EL (cell line): ENCODE measurements at places on chromosomes 2 and 18.

DNA sequence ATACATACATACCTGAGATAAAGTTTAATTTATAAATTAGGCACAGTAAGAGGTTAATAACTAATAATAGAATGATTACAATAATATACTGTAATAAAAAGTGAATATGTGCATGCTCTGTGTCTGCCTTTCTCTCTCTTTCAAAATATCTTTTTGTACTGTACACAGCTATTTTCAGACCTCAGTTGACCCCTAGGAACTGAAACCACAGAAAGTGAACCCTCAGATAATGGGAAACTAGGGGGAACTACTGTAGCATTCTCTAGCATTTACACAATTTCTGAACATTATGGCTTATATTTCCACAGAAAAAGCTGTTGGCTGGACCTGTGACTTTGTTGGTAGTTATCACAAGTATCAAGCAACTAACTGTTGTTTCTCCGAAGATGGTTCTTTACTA is 25.9 kb downstream of the WDR75 start:
- DNase-seq = no peak

DNA sequence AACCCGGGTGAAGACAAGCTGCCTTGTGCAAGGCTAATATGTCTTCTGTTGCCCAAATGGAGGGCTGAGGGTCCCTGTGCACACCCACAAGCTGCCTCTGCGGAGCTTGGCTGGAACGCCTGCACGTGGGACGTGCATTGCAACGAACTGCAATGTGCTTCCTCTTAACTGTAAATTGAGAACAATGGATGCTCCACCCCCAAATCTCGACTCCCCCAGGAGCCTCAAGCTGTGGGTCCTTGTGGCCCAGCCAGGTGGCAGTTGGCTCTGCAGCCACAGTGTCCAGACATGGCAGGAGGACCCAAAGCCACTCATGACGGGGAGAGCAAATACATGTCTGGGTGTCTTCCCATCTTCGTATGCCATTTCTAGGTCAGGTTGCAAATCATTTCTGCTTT is 90.1 kb downstream of the TWIST2 start:
- DNase-seq = no peak

- DNase-seq = no peak
Measured at GRCh38 chr2:48345176-48345575, 184.8 kb upstream of the STON1 start.

- DNase-seq = no peak
Measured at GRCh38 chr2:41914936-41915335, 132.9 kb upstream of the PKDCC start.

DNA sequence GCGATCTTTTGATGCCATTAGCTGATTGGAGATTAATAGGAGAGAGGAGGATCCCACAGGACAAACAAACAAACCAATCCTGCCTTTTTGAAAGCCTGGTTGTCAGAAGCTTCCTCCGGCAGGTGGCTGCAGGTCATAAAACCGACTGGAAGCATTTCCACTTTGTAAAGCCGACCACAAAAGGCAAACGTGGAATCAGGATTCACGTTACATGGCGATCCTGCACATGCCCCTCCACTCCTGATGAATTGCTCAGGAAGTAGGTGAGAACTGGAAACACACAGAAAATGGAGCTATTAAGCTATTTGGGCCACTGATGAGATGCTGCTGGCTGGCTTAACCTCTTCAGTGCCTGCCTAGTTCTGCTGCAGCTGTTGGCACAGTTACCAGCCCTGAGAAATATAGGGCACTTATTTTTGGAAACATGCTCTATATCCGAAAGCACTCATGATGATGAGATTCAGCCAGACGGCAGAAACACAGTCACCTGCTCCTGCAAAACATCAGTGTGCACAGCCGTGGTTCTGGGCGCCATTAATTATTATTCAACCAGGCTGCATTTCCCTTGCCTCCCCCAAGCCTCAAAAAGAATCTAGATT is 110.3 kb upstream of the ST6GAL2 start:
- no peak for DNase-seq
